ENCODE measurements at places on chromosomes 4 and X.

DNA sequence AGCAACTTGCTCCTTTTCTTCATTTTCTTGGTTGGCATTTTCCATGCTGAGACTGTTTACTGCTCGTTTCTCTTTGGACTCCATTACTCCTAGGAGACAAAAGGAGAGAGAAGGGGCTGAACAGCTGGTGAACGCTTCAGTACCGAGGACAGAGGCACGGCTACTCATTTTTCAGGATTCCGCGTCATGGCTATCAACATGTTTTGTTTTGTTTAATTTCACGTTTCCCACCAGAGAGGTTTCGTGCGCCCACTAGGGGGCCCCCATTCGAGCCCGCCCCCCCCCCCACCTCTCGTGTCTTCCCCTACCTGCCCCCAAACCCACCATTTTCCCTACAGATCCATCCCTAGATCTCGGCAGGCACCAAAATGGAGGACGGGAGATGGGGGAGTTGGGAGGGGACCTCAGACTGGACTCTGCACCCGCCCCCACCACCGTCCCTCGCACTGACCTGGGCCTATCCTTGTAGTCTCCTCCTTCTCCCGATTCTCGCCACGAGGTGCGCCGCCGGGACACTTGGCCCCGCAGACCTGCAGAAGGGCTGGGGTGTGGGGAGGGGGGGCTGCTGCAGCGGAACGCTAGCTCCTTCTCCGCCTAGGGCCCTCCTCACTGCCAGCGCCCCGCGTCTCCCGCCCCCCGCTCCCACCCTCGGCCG, 653 bp downstream of the BEX1 start:
- peak; percentile 29 for DNase-seq

DNA sequence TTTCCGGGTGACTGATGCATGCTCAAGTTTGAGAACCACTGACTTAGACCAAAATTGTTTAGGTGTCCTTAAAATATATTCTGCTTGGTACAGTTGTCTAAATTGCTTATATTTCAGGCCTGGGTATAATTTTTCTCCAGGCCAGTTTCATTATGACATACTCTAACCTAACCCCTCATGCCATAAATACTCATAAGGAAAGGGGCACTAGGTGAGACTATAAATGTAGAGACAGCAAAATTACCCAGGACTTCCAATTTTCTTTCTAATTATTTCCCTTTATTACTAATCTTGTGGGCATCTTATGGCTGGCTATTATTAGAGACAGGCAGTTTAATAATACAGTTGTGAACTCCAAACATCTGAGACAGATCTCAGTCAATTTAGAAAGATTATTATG, 150.2 kb downstream of the RRAGB start:
- no peak for DNase-seq

- DNase-seq, result no peak
Measured at GRCh38 chrX:15344106-15344505, 8.8 kb upstream of the PIGA start.

DNA sequence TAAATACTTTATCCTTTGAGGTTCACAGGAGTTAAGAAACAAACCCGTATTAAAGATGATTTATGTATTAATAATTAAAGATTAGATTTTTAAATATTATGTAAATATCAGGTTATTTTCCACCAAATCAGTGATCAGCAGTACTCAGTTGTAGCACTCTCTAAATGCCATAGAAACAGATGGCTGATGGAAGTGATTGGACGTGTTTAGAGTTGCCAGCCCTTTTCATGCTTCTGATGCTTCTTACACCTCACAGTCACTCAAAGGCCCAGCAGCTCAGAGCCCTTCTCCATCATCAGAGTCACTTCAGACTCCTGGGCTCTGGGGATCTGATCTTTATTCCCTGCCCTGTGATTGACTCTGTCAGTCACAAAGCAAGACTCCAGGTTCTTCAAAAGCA, 170.1 kb upstream of the PGRMC2 start:
- DNase-seq, result no peak

DNA sequence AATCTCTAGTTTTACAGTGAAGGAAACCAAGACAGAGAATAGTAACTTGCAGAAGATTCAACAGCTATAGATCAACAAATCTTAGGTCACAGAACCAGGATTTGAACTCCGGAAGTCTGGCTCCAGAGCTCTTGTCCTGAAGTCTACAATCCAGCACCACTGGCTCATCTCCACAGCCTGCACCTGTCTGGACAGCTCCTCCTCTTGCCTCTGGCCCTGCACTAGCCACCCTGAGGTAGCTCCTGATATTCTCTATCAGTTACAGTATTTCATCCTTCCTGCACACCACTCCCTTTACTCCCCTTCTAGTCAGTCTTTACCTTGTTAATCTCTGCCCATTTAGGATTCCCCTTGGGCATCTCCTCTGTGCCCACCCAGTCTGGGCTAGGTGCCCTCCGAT, 58.1 kb upstream of the LNX1 start:
- DNase-seq, result no peak
